ENCODE measurements at places on chromosomes 5 and 9.

DNA sequence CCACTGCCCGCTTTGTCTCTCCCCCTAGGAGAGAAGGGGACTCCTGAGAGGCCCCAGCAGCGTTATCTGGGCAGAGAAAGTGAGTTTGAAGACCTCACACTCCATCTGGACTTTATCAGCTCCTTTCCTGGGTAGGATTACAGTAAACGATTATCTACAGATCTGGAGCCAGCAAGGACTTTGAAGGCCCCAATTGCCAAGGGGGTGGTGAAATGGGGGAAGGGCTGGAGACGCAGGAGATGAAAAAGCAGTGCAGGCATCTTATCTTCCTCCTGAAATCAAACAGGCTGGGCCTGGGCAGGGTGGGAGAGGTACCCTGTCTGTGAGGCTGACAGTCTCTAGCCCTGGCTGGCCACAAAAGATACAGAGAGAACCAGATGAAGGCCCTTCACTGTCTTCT, 105.8 kb upstream of the MSX2 start:
- no peak for DNase-seq

DNA sequence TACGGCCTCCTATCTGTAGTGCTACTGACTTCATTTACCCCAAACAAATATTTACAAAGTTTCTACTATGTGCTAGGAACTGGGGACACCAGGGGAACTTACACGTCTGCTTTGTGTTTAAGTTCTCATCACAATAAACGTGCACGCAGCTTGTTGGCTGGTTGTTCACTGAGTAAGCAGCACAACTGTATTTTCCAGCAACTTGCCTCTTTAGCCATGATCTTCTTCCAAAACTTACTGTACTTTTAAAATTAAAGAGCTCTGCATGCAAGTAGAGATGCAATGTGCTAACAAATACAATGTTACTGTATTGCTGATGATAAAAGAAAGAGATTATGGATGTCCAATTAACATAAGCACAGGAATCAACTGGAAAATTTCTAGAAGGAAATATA, 62.8 kb downstream of the RAPGEF1 start:
- no peak for DNase-seq

DNA sequence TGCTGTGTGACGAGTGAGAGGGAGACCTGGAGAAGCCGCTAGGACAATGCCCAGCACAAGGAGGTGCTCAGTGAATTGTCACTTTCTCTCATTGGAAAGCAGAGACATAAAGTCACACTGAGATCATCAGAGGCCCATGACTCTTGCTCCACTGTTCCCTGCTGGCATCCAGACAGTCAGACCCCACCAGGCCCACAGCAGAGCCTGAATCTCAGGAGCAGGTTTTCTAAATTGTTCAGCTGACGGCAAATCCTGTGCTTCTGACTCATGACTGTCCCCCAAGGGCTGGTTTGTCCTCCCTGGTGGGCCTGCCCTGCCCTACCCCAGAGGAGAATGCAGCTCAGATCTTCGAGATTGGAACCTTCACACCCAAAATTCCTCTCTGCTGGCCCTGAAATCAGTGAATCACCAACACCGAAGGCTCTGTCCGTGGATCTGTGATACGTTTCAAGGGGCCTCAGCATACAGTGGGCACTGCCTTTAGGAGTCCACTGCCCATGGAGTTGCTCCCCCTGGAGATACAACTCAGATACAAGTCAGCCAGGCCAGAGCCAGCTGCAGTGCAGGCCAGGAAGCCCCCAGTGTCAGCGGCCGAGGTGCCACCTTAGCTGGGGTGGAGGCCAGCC, 2.7 kb downstream of the PTGES start:
- no peak for DNase-seq

GRCh38 chr5:74017112-74017511, 391.1 kb downstream of the ARHGEF28 start:
- no peak for DNase-seq

- DNase-seq, result no peak
Observed at GRCh38 chr9:93589688-93590087, 13.3 kb downstream of the PHF2 start.

DNA sequence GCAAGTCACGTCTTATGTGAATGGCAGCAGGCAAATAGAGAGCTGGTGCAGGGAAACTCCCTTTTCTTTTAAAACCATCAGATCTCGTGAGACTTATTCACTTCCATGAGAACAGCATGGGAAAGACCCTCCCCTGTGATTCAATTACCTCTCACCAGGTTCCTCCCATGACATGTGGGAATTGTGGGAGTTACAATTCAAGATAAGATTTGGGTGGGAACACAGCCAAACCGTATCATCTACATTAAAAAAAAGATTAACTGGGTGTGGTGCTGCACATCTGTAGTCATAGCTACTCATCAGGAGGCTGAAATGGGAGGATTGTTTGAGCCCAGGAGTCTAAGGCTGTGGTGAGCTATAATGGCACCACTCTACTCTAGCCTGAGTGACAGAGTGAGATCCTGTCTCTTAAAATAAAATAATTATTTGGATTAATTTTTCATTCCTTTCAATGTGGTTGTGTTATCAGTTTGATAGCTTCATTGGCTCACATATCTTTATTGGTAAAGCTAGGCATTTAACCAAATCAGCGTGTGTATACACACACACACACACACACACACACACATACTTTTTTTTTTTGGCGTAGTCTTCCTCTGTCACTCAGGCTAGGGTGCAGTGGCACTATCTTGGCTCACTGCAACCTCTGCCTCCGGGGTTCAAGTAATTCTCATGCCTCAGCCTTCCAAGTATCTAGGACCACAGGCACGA, 21.8 kb downstream of the DENND4C start:
- DNase-seq, result no peak

DNA sequence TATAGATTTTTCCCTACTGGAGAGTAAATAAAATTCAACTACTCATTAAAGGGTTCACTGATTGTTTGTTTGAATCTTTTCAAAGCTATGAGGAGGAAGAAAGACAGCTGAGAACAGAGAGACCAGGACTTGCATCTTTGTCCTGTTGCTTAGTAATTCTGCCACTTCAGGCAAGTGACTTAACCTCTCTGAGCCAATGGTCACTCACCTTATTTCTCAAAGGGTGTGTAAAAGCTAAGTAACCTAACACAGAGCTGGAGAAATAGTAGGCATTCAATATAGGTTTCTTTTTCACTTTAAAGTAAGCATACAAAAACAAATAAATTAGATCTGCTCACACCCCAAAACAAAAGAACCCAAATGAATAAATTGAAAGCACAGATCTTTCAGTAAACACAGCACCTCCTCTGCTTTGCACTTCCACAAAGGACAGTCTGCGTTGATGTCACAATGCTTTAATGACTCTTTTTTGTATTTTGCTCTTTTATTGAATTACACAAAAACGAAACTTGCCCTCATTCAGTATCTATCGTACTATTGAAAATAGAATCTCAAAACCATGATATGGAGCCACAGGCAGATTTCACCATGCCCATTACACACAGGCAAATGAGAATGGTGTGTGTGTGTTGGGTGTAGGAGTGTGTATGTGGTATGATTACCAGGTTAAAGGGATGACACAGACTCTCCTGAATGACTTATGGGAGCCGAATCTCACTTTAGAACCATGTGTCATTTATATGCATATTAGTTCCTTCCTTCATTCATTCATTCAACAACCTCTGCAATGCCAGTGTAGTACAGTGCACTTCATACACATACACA, 166.0 kb downstream of the EBF1 start:
- no peak for DNase-seq

DNA sequence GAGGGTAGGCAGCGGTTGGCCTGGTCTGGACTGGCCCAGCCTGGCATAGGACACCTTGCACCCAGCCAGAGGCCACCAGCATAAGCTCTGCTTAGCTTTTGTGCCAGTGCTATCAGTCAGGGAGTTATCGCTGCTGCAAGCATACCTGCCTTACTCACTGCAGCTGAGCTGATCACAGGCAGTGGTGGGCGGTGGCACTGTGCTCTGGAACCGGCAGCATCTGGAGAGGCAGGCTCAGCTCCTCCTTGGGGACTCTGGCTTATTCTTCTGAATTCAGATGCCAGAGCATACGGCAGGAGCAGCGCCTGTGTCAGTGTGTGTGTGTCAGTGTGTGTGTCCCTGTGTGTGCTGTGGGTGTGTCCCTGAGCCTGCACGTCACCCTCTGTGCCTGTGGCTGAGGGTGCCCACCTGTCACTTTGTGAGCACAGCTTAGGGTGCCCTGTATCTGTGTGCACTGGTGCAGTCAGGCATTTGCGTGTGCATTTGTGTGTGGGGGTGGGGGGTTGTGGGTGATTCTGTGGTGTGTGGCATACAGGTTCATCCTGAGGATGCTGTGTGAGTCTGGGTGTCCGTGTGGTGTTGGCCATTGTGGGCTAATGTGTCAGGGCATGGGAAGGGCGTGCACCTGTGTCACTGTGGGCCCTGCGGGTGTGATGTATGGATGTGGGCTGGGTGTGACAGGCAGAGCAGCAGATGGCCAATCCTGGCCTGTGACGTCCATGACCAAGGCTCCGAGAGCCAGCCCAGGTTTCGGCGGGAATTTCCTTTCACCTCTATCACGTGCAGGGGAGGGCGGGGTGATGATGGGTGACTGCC, 23.5 kb downstream of the LMX1B start:
- DNase-seq, result no peak
